CD8-positive, alpha-beta T cell (primary cell): ENCODE measurements at places on chromosomes 6 and 20.

DNA sequence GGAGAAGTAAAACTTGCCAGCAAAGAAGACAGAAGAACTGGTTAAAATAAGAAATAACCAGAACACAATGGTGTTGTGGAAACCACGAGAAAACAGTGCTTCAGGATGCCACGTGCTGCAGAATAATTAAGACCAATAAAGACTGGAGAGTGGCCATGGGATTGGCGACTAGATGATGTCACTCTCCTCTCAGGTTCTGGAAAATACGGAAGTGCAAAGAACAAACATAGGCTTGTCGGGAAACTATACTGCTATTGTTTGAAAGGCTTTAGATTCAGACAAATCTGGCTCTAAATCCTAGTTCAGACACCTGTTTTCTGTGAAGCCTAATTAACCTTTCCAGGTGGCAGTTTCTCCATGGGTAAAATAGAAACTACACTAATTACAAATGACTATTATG, 138.4 kb upstream of the STXBP5 start:
- DNase-seq = no peak

GRCh38 chr6:91140449-91140848, 553.6 kb upstream of the MAP3K7 start:
- DNase-seq = no peak

DNA sequence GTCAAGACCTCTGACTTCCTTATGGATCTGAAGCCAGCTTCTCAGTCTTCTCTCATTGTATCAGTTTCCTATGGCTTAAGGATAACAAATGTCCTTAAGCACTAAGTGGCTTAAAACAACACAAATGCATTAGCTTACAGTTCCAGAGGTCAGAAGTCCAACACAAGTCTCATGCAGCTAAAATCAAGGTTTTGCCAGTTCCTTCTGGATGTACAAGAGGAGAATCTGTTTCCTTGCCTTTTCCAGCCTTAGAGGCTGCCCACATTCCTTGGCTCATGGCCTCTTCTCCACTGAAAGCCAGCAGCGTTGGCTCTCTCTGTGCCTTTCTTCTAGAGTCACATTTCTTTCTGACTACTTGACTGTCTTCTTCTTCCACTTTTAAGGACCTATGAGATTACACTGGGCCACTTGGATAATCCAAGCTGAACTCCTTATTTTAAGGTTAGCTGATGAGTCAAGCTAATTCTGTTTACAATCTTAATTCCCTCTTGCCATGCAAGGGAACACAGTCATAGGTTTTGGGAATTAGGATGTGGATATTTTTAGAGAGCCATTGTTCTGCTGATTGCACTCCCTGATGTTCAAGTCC, 179.0 kb downstream of the BCAS1 start:
- no peak for DNase-seq

- DNase-seq = no peak
Observed at GRCh38 chr6:30097902-30098768, 14.8 kb downstream of the TRIM31 start.

DNA sequence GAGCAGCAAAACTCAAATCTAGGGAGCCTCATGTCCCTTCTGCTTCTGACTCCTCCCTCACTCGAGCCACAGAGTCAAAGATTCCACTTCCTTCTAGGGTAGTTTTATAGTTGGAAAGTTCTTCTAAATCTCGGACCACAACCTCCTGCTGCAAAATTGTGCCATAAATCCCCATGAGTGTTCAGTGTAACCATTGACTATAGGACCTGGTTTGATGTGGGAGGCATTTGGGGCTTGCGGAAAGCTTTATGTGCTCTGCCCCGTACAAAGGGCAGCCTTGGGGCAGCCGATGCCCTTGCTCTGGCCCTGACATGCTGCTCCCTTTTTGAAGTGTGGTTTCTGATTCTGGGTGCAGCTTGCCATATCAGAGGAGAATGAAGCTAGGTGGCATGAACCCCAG, 43.6 kb upstream of the IER3 start:
- DNase-seq = no peak

- no peak for DNase-seq
Observed at GRCh38 chr6:97668716-97669115, 385.7 kb upstream of the MMS22L start.

DNA sequence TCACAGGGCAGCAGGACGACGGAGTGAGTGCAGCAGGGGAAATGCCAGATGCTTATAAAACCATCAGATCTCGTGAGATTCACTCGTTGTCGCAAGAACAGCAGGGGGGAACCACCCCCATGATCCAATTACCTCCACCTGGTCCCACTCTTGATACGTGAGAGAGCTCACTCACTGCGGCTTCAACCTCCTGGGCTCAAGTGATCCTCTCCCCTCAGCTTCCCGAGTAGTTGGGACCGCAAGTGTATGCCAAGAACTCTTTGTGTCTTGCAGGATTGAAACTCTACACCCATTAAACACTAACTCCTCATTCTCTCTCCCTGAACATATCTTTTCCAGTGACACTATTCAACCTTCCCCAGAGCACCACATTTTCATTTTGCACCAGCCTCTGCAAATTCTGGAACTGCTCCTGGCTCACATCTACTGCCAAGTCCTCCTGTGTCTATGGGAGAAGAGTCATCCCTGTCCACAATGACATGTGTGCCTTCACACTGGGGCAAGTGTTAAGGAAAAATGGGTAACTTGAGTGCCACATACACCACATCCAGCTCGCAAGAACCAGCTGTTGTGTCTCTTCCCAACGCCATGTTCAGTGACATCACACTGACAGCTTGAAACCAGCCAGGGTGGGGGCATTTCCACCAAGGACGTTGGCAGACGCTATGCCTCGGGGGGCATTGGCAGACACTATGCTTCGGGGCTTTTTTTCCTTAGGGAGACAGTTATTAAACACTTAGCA, 14.7 kb upstream of the TAF4 start:
- no peak for DNase-seq

DNA sequence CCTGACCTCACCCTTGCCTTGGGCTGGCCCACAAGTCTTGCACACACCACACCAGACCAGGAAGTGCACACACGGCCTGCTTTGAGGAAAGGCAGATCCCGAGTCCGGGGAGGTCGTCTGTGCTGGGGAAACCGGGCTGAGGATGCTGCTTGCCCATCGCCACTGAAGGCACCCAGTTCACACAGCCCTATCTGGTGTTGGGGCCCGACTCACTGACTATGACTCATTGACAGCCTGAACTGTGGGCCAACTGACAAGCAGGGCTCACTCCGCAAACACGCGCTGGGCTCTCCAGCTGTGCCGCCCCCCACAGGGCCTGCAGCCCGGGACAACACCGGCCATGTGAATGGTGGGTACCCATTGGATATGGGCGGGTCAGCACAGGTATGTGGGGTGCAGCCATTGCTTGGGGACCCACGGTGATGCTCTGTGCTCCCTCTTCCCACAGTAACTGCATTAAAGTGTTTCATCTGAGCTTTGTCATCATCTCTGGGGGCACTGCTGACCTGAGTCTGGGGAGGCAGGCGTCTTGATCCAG, 1.6 kb downstream of the SAMD10 start:
- DNase-seq = peak; percentile 60

DNA sequence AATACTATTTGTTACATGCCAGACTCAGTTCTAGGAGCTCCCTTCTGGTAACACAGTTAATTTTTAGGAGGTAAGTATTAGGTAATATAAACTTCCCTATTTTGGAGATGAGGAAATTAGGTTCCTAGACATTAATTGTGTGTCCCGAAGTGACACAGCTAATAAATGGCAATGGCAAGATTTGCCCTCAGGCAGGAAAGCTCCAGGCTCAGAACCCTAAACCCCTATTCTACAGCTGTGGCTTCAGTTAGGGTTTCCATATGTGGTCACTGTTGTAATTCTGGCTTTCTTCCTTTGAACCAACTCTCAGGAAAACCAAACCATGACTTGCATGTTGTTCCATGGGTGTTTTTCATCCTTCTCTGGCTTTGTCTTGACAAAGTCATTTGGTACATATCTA, 188.2 kb downstream of the PLCB1 start:
- no peak for DNase-seq

DNA sequence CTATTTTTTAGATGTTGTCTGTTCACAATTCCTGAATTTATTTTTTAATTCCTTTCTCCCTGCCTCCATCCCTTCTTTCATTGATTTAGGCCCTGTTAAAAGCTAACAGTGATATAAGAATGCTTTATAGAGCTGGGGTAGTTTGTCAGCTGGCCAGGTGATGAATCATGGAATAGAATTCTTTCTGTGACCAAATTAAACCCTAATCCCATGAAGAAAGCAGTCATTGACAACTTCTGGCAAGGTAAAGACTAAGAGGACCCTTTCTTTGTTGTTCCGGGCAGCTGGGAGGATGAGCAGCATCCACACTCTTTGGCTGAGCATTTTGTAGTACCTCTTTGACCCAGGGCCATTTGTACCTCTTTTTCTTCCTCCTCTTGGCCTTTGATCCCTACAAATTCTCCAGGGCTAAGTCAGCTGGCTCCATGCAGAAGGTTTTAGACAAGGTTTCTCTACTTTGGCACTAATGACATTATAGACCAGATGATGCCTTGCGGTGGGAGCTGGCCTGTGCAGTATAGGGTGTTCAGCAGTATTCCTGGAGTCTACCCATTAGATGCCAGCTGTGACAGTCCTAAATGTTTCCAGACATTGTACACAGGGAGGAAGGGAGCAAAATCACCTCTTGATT, 102.9 kb downstream of the SLX4IP start:
- DNase-seq = no peak

GRCh38 chr6:131231103-131231502, 95.8 kb downstream of the AKAP7 start:
- DNase-seq = no peak
